ENCODE measurements at places on chromosomes 5 and 9.

DNA sequence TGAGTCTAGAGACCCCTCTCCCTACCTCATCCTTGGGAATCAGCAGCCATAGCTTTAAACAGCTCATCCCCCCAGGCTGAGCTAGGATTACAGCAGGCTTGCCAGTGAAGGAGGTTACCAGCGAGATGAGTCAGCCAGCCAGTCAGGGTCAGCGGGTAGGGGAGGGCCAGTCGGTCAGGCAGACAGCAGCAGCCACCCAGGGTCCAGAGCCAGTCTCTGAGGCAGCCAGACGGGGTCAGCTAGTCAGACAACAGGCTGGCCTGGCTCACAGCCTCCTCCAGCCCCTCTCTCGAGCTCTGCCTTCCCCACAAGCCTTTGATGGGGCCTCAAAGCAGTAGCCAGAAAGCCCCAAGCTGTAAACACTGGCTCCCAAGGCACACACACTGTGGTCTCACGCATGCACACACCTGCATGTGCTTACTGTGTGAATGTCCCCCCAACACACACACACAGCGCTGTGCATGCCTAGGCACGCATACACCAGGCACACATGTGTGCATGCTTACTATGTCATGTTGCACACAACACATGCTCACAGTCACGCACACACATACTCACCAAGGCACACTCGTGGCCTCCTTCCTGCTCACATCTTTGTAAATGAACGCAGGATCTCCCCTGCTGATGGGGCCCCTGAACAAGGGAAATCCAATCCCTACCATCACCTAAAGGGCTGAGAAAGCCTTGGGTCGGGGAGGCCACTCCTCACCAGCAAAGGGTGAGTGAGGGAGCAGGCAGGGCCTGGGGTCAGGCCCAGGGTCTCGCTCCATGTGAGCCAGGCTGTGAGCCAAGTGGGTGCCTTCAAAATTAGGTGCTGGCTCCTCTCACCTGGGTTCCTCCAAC is 28.2 kb upstream of the CPLX2 start:
- DNase-seq, result no peak

- DNase-seq, result no peak
Observed at GRCh38 chr5:127419683-127420257, 97.7 kb upstream of the PRRC1 start.

DNA sequence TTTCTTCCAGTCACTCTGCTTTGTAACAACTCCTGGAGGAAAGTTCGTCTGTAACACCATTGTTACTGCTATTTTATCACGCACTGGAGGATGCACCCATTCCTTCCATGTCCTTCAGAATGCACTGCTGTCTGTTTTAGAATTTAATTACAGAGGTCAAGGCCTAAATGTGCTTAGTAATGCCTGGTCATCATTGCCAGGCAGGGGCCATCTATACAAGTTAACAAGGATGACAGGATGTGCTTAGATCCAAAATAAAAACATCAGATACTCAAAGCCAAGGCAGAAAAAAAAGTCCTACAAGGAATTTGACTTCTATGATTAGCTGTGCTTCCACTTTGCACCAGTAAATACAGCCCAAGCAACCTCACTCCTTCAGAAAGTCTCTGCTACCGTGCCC is 371.4 kb downstream of the SEMA5A start:
- no peak for DNase-seq

DNA sequence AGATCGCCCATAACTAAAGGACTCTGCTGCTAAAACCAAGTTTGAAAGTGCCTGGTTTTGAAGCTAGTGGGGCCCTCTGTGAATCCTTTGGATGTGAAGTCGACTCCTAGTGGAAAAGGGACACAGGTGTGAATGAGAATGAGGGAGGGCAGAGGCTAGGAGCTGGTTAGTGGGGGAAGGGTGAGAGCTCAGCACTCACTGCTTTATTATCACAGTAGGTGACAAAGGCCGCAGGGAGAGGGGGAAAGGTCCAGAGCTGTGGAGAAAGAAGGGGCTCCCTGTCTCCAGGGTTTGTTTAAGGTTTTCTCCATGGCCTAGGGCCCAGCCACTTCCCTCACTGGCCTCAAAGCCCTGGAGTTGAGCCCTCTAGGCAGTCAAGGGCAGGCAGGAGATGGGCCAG is 3.5 kb downstream of the HDHD3 start:
- no peak for DNase-seq

- no peak for DNase-seq
Observed at GRCh38 chr9:97703437-97704344, 6.6 kb upstream of the XPA start.

DNA sequence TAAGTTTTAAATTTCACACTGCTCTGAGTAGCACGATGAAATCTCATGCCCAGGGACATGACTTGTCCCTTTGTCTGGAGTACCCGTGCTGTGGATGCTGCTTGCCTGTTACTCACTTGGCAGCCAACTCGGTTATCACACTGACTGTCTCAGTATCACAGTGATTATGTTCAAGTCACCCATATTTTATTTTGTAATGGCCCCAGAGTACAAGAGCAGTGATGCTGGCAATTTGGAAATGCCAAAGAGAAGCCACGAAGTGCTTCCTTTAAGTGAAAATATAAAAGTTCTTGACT is 22.8 kb upstream of the SCGB3A2 start:
- DNase-seq, result no peak

- no peak for DNase-seq
Observed at GRCh38 chr5:173954671-173955521, 34.1 kb upstream of the C5orf47 start.

Measured in omental fat pad (tissue), 4 donors.